Bronchial epithelial cell (primary cell): ENCODE measurements at places on chromosomes 13 and 19.

DNA sequence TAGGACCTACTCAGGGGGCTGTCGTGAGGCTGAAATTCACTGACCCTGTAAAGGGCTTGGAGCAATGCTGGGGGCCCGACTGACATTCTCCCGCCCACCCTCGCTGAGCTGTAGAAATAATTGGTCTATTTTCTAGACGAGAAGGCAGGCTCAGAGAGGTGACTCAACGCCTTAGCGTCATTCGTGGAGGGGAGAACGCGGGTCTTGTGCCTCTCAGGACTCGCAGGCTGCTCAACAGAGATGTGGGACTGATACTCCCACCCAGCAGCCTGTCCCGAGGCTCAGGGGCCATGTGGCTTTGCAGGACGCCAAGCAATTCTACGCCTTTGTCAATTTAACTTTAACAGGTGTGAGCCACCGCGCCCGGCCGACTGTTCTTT lies 23.6 kb upstream of the ASPDH start:
- DNase-seq: no peak

- DNase-seq: no peak
Observed at GRCh38 chr19:55543567-55543966, 1.8 kb downstream of the SBK3 start.

DNA sequence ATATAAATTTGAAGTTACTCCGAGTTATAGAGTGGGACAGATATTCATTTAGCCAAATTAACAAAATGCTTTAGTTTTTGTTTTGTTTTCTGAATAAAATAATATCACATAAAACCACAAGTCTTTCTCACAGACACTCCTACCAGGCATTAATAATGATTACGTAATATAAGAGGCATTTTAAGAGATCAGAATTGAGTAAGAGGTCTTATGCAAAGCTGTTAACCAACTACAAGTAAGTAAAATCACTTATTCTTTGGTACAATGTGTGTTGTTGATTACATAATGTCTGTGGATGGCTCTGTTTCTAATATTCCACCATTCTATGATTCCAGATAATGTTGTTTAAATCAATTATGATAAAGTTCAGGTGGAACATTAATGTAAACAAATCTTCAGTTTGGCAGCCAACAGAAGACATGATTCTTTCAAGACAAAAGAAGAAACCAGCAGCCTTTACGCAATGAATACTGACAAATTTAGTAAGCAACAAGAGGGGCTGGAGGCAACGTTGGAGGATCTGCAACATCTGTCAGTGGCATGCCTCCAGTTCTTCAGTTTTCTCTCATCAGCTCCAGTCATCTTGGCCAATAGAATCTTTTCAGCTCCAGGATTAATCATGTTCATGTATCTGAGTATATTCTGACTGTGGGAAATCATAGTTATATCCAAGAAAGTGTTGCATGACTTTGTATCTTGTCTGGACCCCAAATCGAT lies 403.8 kb downstream of the SLITRK5 start:
- peak; percentile 19 for DNase-seq

DNA sequence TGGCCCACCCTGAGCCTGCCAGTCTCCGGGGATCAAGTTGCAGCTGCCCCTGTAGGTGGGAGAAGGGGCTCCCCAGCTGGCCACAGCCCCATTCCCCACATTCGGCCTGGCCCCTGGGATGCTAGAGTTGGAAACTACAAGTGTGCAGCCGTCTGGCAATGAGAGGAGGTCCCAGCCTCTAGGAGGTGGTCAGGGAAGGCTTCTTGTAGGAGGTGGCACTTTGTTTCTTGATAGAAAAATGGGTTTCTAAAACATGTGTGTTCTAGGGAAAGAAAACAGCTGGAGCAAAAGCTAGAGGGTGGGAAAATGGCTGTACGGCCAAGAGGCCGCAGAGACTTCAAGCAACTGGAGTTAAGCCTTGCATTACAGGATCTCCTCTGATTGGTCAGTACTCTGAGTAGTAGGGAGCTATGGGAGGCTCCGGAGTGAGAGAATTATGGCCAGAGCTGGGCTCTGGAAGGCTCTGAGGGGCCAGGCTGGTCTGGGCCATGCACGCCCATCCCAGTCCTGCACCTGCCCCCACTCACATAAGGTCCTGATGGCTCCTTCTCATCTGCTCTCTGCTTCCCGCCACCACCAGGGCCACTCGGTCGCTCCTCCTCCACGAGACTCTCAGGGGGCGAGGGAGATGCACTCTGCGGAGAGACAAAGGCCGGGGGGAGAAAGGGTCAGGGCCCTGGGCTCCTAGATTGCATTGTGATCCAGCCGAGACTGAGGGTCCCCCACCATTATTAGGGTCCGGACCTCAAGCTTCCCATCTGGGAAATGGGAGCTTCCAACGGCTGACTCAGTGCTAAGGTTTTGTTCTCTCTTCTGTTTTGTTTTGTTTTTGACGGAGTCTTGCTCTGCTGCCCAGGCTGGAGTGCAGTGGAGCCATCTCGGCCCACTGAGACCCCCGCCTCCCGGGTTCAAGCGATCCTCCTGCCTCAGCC lies 13.7 kb downstream of the TLE2 start:
- DNase-seq: no peak

DNA sequence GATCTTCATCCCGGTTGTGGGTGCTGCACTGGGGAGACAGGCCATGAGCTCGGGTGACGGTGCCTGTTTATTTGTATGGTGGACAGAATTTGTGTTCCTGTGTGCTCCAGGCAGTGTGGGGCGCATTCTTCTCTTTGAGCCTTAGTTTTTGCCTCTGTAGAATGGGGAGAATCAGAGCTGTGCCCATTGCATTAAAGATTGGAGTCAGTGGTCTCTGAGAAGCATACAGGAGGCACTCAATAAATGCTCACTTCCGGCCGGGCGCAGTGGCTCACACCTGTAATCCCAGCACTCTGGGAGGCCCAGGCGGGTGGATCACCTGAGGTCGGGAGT lies 23.0 kb downstream of the NFIC start:
- DNase-seq: no peak

DNA sequence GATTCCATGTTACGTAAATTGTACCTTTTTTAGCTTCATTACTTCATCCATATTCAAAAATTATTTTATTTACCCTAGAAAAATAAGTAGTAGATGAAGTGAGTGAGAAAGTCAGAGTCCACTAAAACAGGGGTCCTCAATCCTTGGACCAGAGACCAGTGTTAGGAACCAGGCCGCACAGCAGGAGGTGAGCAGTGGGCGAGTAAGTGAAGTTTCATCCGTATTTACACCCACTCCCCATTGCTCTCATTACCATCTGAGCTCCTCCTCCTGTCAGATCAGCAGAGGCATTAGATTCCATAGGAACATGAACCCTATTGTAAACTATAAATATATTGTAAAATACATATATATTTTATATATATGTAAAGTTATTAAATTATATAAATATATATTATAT lies 119.0 kb downstream of the PAN3 start:
- no peak for DNase-seq

GRCh38 chr13:30826911-30827577 lies 79.0 kb upstream of the MEDAG start:
- no peak for DNase-seq

DNA sequence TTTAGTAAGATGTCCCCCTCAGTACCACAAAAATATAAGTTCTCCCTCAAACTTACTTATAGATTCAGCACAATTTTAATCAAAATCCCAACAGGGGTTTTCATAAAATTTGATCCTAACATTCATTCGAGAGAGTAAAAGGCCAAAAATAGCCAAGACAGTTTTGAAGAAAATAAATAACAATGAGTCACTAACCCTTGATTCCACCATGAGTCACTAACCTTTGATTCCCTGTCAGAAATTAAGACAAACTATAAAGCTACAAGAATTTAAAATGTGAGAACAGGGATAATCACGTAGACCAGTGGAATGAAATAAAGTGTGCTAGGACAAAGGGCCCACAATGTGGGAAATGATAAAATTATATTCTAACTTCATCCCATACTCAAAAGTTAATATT lies 320.3 kb downstream of the SUCLA2 start:
- DNase-seq: peak; percentile 30

DNA sequence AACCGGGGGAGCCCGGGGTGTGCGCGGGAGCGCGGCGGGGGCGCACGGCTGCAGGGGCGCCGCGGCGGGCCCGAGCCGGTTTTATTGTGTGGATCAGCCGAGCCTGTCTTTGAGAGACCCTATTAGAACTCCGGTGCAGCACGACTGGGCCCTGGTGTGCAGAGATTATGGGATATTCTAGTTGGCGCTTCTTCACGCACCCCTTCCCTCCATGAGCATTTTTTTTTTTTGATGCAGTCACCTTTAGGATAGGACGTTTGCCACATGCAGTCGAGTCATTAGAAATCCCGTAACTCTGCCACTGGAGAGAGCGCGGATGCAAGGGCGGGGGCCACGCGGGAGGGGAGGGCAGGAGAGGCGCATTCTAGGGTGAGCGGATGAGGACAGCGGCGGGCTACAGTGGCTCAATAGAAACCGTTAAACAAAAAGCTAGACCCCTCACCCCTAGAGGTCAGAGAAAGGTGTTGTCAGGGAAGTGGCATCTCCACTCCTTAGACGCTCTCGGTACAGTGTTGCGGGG lies 3.7 kb downstream of the FGF9 start:
- no peak for DNase-seq

- DNase-seq: no peak
Observed at GRCh38 chr13:98485561-98485960, 91.3 kb downstream of the STK24 start.

DNA sequence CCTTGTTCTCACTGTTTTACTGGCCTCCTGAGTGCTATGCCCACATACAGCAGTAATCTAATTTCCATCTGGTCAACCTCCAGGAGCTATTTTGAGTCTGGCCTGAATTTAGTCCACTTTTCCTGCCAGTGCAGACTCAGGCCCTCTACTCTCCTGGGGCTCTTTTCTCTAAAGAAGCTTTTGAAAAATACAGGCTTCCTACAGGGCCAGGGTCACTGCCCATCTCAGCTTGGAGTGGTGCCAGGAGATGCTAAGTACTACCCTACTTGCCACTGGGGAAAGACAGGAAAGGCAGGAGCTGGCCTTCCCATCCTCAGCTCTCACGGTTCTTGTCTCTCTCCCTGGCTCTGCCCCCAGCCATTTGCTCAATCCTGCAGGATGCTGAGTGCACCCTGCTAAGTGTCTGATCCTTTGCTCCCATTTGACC lies 101.7 kb upstream of the SERP2 start:
- no peak for DNase-seq

- DNase-seq: no peak
Observed at GRCh38 chr19:17659996-17660395, 28.2 kb downstream of the UNC13A start.

DNA sequence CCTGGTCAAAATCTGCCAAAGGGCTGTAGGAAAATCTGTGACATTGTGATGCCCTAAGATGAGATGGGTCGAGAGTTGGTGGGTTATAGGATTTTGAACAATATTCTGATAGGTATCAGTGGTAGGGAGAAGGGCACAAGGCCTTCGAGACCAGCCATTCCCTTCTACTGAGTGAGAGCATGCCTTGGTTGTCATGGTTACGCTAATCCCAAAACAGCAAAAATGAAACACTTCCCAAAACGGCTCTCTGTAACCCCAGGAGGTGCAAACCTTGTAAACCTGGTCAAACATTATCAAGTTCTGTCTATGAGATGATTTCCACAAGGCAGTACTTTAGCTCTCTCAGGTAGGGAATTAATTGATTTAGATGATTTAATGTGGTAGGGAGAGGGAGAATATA lies 158.7 kb upstream of the RNF113B start:
- no peak for DNase-seq

GRCh38 chr19:17052439-17052838 lies 22.8 kb downstream of the HAUS8 start:
- peak; percentile 42 for DNase-seq

DNA sequence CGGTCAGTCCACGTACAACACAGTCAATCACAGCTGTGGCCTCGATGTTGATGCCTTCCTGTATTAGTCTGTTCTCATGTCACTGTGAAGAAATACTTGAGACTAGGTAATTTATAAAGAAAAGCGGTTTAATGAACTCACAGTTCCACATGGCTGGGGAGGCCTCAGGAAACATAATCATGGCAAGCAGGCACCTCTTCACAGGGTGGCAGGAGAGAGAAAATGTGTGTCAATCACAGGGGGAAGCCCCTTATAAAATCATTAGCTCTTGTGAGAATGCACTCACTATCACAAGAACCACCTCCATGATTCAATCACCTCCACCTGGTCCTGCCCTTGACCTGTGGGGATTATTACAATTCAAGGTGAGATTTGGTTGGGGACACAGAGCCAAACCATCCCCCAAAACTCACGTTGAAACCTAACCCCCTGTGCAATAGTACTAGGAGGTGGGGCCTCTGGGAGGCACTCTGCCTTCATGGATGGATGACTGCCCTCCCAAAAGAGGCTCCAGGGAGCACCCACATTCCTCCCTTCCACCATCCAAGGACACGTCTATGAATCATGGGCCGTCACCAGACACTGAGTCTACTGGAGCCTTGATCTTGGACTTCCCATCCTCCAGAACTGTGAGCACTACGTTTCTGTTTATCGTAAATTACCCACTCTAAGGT lies 2.3 kb upstream of the PROZ start:
- no peak for DNase-seq

GRCh38 chr13:104198801-104199200 lies 1132.6 kb upstream of the SLC10A2 start:
- no peak for DNase-seq

DNA sequence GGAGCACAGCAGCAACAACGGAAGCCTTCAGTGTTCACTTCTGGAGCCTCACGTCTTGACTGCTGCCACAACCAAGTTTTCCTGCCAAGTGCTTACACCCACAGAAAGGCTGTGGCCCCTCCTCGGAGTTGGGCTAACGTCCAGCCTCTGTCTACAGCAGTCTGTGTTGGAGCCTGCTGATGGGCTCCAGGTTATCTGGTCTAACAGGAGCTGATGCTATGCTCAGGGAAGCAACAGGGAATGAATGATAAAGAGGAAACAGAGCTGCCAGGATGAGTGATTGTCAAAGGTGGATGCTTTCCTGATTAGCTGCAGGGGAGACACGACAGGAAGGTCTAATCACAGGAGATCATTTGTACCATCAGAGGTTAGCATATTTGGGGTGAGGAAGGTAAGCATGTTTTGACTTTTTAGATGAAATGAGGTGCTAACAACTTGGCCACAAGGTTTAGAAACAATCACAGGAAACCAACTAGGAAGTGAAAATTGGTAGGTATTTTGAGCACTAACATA lies 53.8 kb upstream of the RCBTB2 start:
- no peak for DNase-seq

DNA sequence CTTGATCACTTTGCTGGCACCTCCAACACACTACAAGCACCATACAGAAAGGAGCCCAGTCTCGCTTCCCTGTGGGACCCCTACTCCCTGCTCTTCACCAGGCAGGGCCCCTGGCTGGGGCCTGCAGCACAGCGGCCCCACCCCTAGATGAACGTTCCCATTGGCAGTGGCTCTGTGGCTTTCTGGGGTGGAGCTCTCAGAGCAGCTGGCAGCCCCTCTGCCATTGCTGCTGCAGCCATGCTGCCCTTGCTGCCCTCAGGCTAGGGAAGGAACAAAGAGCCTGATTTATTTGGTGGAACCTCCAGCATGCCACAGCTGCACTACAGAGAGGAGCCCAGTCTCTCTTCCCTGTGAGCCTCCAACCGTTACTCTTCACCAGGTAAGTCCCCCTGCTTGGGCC lies 5.8 kb downstream of the SIGLEC6 start:
- no peak for DNase-seq

- no peak for DNase-seq
Observed at GRCh38 chr19:41430922-41431321, 3.7 kb upstream of the B3GNT8 start.
